ENCODE measurements at places on chromosomes 3 and 15.
A peak's percentile ranks its signal among the peaks of the same experiment; 100 is the strongest.

DNA sequence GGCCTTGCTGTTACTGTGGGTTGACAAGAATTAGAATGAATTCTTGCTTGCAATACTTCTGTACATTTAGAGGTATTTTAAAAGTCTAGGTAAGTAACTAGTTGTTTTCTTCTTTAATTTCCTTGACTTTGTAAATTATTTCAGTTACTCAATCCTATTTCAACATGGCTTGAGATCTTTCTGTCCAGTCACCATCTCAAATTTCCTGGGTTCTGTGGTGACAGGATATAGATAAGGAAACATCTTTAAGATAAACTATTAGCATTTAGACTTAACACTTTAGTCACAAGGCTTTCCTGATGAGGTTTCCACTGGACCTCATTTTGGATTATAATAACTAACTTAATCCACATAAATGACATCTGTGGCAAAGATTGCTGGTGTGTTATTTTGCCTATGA, 195.9 kb upstream of the DPH6 start:
- DNase-seq: no peak

GRCh38 chr3:138186803-138187295, 252 bp upstream of the ARMC8 start:
- DNase-seq: peak; percentile 92

DNA sequence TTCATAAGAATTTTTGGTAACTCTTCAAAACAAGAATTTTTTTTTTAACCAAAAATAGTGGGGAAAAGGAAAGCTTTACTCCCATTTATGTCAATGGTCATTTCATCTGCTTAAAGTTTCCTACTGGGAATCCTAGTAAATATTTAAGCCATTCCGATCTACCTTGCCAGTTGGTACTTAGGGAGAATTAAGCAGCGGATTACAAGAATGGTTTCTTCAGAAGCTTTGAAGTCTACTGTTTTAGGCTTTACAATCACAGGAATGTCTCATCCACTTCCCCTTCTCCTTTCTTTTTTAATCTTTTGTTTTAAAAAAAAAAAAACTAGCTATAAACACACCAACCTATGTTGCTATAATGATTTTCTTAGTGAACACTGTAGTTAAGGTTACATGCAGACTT, 341.4 kb upstream of the ATP11B start:
- DNase-seq: no peak

DNA sequence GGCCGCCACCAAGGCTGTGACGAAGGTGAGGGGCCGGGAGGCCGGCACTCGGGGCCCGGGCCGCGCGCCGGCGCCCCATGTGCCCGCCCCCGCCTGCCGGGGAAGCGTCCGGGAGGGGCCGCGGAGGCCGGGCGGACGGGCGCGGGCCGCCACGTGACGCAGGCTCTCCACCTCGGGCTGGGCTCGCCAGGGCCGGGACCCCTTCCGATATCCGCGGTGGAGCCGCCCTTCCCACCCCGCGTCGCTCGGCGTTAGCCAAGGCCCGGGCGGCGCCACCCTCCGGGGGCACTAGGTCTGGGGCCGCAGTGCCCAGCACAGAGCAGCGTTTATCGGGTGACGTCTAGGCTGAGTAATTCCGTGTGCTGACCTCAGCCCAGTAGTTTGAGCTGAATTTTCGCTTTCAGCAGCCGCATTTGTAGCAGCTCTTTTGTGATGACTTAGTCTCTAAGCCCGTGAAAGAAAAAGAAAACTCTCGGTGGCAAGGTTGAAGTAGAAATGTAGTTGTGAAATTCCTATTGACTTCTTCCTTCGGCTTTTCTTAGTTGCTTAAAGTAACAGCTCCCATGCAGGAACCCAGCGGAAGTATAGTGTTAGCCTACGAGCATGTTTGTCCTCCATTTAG, 885 bp downstream of the CDV3 start:
- DNase-seq: peak; percentile 93

GRCh38 chr3:136194409-136195257, 1.5 kb downstream of the MSL2 start:
- DNase-seq: no peak

All from aorta (tissue), 5 donors.